ENCODE measurements at places on chromosomes 2 and 18.
A peak's percentile ranks its signal among the peaks of the same experiment; 100 is the strongest.

- no peak for DNase-seq
Observed at GRCh38 chr2:52498077-52498750, 1269.4 kb upstream of the CHAC2 start.

- DNase-seq: peak; percentile 36
Observed at GRCh38 chr2:216389570-216389969, 17.3 kb upstream of the MARCHF4 start.

GRCh38 chr2:27856386-27856785 is 33.8 kb downstream of the RBKS start:
- no peak for DNase-seq

GRCh38 chr18:27372386-27372785 is 187.3 kb upstream of the CHST9 start:
- no peak for DNase-seq

- DNase-seq: no peak
Observed at GRCh38 chr2:207290833-207291624, 125.3 kb upstream of the KLF7 start.

DNA sequence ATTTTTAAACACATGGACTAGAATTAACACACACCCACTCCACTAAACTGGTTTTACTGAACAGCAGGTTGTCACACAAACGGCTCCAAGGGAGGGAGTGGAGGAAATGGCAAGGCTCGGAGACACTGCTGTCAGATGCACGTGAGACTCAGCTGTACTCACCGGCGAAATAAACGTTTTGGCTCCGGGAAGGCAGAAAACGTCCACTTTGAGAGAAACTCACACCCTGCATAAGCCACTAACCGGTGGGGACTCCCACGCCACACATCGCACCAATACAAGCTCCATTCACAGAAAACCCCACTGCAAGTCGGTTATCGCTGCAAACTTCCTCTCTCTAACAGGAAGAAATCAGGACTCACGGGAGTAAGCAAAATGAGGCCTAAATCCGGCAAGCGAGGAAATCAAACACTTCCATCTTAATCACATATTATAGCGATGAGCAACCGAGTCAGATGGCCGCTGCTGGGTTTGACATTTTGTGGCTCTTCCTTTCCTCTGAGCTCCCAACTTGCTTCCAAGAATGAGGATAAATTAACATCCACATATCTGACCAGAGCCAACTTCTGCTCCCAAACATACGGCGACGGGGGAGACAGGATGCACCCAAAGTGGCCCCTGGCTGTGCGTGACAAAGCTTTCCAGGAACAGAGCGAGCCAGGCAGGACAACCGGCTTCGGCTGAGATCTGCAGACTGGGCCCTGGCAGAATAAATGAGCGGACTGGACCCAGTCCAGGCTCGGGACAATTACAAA is 63.5 kb downstream of the HDAC4 start:
- no peak for DNase-seq

- no peak for DNase-seq
Observed at GRCh38 chr2:211477537-211478275, 921.3 kb downstream of the CPS1 start.

GRCh38 chr2:181177376-181177775 is 197.0 kb downstream of the UBE2E3 start:
- no peak for DNase-seq

DNA sequence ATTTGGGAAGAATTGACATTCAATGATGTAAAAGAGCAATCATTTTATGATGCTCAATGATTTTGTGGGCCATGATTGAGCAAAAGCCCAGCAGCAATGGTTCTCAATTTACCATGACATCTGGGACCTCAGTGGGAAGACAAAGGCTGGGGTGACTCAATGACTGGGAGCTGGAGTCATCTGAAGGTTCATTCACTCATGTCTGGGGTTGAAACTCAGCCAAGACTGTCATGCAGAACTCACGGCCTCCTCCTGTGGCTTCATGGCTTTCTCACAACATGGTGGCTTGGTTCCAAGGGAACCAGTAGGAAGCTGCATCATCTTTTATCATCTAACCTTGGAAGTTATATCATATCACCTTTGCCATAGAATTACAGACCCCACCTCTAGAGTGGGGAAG is 45.1 kb upstream of the CD226 start:
- no peak for DNase-seq

GRCh38 chr2:168076731-168077130 is 170.7 kb downstream of the STK39 start:
- no peak for DNase-seq

GRCh38 chr2:42141687-42142546 is 27.2 kb upstream of the EML4 start:
- DNase-seq: peak; percentile 32

GRCh38 chr2:26988058-26988860 is 17.8 kb downstream of the MAPRE3 start:
- no peak for DNase-seq

DNA sequence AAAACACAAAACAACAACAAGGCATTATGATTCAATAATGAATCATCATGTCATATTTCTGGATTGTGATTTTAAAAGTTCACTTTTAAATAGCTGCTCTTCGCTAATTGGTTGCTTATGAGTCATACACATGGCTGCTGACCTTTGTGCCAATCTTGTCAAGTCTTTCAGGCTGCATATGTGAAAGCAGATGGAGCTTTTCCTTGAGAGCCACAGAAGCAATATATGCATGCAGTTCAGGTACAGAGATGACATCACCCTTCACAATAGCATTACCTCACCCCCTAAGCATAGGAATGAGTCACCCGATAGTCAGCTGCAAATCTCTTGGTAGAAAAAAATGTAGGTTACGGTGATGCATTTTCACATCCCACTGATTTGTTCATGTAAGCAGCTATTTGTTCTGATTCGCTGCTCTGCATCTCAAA is 27.2 kb downstream of the EIF2AK3 start:
- peak; percentile 58 for DNase-seq

DNA sequence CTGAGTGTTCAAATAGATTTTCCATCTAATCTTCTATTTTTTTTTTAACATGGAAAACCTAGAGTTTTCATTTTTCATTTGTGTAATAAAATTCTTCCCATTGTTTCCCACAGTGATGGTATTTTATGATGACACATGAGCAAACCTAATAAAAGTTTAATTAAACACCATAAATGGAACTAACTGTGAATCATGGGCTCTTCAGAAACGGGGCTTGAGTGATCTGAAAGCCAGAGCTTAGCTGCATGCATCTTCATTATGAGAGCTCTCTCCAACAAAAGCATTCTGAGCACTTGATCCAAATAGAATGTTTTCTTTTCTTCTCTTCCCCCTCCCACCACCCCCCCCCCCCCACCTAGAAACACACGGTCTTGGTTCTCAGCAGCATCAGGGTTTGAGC is 82.1 kb upstream of the REV1 start:
- no peak for DNase-seq
